NCI-H524 (cell line): ENCODE measurements at places on chromosomes 3 and 15.

GRCh38 chr15:27846722-27847395 lies 252.3 kb downstream of the OCA2 start:
- DNase-seq: no peak

- DNase-seq: no peak
Observed at GRCh38 chr3:196772102-196772501, 32.4 kb downstream of the PAK2 start.

- no peak for DNase-seq
Observed at GRCh38 chr3:9222049-9222448, 27.4 kb downstream of the SRGAP3 start.

GRCh38 chr3:177753451-177754155 lies 556.3 kb upstream of the TBL1XR1 start:
- no peak for DNase-seq

- no peak for DNase-seq
Observed at GRCh38 chr3:187689984-187690383, 12.4 kb downstream of the RTP2 start.

DNA sequence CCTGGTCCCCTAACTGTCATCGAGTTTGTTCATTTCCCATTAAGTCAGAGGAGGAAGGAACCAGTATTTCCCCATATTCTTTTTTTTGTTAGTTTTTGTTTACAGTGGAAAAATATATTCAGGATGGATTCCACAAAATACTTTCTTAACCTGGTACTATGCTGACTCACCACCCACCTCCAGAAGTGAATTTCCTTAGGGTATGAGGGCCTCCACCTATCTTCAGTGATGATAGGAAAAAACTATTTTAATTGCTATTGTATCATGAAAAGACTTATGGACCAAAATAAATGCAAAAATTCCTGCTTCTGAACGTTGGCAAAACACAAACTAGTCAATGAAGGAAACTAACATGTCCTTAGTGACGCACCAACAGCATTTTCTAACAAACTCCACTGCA lies 64.2 kb upstream of the FOXP1 start:
- DNase-seq: no peak

GRCh38 chr3:4985330-4986174 lies 6.3 kb downstream of the BHLHE40 start:
- DNase-seq: no peak

DNA sequence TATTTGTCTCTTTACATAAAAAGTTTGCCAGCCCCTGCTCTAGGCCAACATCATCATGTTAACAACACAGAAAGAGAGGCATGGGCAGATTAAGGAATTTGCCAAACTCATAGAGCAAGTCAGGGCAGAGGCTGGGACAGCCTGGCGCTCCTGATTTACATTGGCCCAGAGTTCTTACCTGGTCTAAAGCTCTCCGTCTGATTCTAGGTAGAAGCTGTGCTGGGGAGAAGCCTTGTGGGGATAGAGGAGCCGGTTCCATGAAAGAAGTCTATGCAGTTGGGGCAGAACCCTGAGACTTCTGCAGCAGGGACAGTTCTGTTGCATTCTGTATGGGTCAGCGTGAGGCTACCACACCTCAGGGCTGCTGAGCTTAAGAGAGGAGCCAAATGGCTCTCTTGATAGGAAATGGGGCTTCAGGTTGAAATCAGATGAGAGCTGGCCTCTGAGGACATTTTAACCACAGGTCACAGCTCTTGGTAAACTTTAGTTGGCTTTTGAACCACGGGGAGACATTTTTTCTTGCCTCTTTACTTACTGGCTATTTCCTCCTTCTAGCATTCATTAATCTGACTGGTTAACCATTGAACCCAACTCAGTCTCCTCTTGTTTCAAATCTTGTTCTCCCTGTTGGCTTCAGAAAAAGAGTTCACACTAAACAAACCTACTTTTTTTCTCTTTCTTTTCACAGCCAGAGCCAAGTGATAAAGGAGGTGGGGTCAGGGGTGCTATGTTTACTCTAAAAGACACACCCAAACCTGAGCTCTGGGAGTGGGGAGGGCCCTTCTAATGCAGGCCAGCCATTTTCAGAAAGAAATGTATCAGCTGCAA lies 250.7 kb downstream of the OPA1 start:
- DNase-seq: no peak

GRCh38 chr3:25033407-25034029 lies 394.5 kb upstream of the RARB start:
- peak; percentile 72 for DNase-seq

- DNase-seq: no peak
Observed at GRCh38 chr3:53718462-53718861, 127.8 kb downstream of the CHDH start.

GRCh38 chr3:30688776-30689641 lies 82.6 kb downstream of the TGFBR2 start:
- no peak for DNase-seq

- no peak for DNase-seq
Observed at GRCh38 chr3:139686206-139686605, 8.4 kb upstream of the NMNAT3 start.

GRCh38 chr15:77557564-77557963 lies 75.1 kb downstream of the LINGO1 start:
- DNase-seq: no peak

DNA sequence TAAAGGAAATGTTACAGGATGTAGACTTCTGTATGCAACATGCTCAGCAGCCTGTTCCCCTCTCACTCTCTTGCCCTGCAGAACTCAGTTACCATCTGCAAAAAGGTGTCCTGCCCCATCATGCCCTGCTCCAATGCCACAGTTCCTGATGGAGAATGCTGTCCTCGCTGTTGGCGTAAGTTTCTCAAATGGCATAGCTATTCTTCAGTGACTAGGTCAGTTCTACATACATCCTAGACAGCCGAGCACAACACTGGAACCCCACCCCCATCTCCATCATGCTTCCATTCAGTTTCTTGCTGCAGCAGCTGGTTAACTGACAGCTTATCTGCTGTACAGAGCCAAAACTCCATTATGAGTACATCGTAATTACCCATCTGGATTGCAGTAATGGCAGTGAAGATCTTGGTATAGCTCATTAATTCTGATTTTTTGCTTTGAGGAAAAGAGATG lies 4.5 kb downstream of the THBS1 start:
- no peak for DNase-seq

DNA sequence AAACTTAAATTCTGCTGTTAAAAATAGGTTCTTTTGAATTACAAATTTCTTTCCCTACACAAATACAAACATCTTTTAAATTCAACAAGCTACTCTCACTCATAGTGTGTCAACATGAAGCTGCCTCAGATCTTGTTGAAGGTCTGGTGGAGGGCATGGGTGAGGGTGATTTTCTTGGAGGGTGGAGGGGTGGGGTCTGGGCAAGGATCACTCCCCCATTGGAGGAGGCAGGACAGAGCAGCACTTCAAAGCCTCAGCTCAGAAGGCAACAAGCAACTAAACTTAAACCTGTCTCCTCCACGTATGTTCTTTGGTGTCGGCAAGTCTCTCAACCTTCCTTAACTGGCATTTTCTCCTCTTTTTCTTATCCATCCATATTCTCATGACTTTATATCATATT lies 730.9 kb downstream of the NR2F2 start:
- DNase-seq: no peak

DNA sequence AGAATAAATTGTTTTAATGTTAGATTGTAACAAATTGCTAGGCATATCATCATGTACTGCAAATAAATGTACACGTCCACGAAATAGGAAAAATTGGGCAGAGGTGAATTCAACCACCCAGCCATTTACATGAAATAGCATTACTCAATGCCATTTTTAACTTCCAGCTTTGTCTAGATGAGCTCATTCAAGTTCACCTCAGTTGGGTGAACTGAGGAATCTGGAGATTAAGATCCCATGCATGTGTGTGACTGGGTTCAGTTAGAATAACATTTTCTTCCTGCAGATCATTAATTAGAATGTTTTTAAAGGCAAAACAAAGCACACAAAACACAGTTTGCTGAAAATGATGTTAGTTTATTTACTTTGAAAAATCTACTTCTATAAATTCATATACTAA lies 767.8 kb upstream of the GOLIM4 start:
- DNase-seq: no peak

DNA sequence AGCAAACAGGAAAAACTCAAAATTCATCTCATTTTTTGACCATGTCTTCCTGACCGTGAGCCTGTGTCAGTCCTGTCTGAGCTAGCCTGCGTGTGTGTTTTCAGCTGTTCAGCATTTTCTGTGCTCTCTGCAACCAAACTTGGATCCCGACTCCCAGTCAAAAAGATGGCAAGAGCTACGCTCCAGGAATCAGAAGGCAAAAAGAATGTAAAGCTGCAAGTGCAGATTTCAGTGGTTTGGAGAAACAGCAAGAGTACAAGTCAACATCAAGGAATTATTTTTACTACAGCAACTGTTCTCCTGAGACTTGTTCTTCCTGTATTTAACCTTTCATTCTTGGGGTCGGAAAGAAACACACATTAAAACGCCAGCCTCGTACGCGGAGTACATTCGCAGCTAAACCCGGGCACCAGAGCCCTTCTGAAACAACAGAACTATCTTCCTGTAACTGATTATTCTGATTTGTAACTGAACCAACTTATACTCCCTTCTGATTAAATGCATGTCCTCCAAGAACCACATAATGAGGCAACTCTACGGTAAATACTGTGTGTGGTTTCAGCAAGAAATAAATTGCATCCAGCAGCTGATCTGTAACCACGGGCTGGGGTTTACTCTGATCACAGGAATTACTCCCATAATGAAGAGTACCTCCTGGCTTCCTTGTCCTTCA lies 107.4 kb downstream of the LRIG1 start:
- no peak for DNase-seq

DNA sequence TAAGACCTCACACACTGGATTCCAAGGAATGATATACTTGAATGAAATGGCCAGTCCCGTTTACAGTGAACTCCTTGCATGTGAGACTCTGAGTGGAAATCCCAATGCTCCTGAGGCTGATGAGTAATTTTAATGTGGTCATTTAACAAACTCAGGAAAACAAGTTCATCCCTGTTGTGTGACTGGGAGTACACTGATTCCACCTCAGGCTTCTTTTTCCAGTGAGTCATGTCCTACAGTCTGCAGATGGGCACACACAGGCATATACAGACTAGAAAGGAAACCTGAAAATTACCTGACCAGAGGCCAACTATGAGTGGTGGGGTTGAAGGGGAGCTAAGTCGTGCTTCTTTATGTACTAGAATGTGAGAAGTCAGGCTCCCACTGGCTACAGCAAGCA lies 5.8 kb downstream of the SQOR start:
- no peak for DNase-seq
